ENCODE measurements at places on chromosomes 5 and 9.

DNA sequence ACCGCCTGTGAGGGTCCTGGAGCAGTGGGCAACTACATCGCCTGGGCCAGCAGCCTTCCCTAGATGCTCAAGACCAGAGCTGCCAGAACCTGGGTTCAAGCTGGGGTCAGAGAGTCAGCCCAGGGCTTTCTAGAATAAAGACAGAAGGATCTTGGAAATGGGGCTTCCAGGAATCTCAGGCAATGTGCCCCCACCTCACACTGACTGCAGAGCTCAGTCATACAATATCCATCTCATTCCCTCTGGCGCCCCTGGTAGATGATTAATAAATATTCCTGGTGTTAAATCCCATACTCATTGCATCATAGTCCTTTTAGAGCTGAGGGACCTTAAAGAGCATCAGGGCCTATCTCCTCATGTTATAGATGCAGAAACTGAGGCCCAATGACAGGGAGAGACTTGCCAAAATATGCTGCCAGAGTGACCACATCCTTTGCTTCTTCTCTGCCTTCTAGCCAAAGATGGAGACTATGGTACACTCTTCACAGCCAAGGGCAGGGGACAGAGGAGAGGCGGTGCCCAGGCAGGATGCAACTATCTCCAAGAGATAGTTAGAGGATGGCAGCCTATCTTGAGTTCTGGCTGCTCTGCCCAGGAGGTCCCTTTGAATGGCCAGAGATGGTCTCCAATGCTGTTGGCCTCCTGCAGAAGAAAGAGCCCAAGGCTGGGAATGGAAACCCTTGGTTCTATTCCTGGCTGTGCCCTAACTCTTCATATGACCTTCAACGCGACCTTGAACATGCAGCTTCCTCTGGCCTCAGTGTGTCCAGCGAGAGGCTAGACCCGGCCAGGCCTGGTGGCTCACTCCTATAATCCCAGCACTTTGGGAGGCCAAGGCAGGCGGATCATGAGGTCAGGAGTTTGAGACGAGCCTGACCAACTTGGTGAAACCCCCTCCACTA is 36.2 kb upstream of the IL17B start:
- no peak for DNase-seq

DNA sequence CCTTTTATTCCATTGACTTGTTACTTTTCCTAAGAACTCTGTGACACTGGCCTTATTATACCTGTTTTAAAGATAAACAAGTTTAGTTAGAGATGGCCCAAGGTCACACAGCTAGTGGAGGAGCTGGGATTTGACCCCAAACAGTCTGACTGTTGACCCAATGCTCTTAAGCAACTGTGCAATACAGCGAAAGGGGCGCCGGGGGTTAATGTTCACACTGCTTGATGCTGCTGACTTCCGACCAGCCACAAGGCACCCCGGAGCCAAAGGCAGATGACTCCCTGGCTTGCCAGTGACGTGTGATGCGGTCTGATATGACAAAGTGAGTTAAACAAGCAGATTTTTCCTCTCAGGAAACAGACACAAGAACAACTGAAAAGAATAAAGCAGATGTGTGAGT is 23.9 kb downstream of the PIK3R1 start:
- DNase-seq: peak; percentile 86

DNA sequence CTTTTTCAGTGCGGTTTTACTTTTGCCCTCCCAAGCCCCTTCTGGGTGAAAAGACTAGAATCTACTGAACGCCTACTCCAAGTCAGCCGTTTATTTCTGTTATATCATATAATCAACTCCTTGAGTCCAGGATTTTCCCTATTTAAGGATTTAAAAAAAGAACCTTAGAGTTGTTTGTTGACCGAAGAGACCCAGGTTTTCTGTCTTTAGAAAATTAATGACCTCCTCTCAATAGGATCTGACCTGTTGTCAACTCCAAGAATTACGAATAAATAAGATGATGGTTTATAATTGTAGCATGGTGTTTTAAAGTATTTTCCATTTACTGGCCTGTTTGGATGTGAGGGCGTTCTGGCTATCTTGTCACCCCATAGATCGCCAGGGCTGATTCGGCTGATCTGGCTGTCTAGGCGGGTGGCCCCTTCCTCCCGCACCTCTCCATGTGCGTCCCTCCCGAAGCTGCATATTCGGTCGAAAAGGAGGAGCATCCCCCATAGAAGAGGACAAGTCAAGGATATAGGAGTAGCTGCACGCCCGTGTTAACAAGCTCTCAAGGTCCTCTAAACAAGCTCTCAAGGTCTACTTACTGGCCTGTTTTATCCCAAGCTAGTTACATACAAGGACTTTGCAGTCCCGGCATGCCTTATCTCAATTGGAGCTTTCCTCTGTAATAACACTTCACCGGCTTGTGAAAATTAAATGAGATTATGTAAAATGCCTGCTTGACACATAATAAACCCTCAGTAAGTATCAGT is 1.1 kb upstream of the UBAP2 start:
- no peak for DNase-seq

- peak; percentile 32 for DNase-seq
These were observed 15.2 kb downstream of the GBGT1 start for GRCh38 chr9:133148199-133149129.

DNA sequence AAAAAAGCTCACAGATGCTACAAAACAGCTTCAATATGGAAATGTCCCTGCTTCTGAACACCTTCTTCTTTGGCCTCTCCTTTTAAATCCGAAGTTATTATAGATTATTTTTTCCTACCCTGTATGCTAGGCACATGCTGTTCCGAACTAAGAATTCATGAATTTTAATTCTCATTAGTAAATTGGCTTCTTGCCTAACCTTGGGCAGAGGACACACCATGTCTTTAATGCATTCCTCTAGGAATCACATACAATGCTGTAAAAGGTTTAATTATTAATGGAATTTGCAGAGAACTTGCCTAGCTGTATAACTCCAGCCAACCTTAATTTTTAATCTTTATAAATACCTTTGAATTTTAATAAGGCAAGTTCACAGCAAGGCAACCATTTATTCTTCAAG is 234.4 kb downstream of the NTRK2 start:
- DNase-seq: no peak

DNA sequence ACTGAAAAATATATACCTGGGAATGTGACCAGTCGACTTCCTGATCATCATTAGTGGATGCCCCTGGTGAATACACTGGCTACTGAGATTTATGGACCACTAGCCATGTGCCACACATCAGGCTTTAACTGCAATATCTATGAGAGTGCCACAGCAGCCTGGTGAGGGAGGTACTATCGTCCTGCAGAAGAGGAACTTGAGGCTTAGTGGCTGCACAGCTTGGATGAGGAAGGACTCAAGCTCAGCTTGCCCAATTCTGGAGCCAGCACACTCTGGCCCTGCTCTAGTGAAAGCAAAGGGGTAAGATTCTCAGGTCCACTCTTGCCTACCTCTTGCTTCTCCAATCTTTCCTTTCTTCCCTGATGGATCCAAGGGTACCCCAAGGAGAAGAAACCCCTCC is 129.3 kb downstream of the ENTREP1 start:
- peak; percentile 41 for DNase-seq

- no peak for DNase-seq
These were observed at the start of gene DNAH5 for GRCh38 chr5:13944560-13945199. Gene DNAH5, minus strand, starts transcription at chr5:13944688. Its CDS starts 250 bp downstream, at chr5:13944438.

- DNase-seq: no peak
These were observed 4.3 kb downstream of the GRHPR start for GRCh38 chr9:37426846-37427245.

- no peak for DNase-seq
These were observed 1.5 kb downstream of the CTNNA1 start for GRCh38 chr5:138754699-138755057.

- no peak for DNase-seq
These were observed 190.2 kb downstream of the ASTN2 start for GRCh38 chr9:117224695-117225094.

DNA sequence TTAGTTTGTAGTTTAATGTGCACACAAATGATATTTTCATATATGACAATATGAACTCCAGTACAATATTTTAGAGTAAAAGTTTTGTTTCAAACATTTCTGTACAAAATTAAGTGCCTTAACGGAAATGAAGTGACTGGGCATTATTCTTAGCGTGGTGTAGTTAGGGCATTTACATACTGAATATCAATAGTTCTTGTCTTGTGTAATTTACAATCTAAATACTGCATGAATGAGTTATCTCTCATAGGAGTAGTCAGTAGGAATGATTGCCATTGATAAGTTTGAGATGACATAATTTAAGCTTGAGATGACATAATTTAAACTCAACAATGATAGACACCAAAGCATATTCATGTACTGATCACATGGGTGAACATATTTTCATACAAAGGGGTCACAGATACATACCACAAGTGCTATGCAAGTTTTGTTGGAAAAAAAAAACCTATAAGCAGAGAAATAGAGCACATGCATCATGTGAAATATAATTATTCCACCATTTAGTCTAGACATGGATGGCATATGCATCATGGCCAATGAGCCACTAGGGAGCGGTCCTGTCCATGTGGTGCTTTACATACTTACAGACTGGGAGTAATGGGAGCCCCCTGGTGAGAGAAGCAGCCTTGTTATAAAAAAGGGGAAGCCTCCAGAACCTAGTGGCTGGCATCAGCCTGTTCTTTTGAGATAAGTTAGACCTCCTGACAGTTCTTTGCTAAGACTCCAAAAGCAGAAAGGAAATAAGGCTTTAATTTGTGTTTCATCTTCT is 1523.9 kb downstream of the MAT2B start:
- DNase-seq: peak; percentile 78

GRCh38 chr9:65449423-65449822 is 164.4 kb upstream of the FOXD4L5 start:
- no peak for DNase-seq

DNA sequence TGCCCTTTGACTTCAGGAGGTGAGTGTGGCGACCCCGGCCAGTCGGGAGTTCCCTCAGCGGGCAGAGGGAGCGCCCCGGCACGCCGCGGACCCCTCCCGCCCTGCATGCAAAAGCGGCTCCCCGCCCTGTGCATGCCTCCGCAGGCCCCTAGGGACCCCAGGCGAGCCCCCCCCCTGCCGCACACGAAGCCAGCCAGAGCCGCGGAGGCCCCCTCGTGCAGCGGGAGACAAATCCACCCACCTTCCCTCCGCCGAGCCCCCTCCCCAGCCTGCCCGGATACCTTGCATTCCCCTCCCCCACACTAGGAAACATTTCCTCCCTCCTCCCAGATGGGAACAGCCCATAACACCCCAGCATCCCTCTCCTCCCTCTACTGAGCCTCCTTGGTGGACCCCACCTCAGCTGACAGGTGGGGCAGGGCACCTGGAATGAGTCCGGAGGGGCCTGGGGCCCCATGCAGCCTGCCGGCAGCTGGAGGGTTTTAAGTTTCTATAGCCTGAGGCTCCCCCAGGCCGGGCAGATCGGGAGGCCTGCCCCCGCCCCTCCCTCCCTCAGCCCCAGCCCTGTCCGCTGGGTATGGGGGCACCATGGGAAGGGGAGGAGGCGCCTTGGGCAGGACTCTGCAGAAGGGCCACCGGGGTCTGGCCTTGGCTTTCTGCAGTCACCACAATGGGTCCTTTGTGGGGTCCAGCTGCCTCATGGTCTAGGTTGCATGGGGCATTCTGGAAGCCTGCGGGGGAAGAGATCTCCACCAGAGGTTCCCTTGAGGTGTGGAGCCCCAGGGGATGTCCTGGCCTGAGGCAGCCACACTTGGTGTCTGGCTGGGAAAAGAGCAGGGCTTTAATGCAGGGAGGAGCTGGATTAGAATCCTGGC is 601 bp downstream of the ERGIC1 start:
- DNase-seq: peak; percentile 67

GRCh38 chr5:135822286-135822685 is 12.2 kb upstream of the SLC25A48 start:
- DNase-seq: no peak

GRCh38 chr9:32552172-32552872 is at the start of the genes SMIM27 and TOPORS:
Gene SMIM27, plus strand, starts transcription at chr9:32552327. Its CDS starts 108 bp downstream, at chr9:32552435.
Gene TOPORS, minus strand, starts transcription at chr9:32552586. Its CDS starts 150 bp downstream, at chr9:32552436.
- DNase-seq: peak; percentile 95

DNA sequence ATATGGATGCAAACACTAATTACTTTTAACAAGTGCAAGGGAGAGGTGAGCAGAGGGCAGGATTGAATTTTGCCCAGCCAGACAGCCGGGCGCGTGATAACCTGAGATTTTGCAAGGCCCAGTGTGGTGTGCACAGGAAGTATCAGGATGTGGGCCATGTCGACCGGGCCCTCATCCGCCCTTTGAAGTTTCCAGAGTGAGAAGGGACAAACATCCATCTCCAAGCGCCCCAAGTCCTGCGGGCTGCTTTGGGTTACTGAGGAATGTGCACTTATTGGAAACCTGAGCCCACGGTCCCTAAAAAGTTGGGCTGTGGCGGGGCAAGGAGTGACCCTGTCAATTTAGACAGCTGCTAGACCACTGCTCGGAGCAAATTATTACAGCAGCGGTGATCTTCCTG is 272.2 kb upstream of the IRX2 start:
- no peak for DNase-seq

GRCh38 chr5:208449-209114 is 9.4 kb downstream of the CCDC127 start:
- DNase-seq: no peak
